Smooth muscle cell of bladder (primary cell): ENCODE measurements at places on chromosomes 1 and 21. TPM values are rescaled to one million over a fixed set of nuclear protein-coding genes. Genes with fewer than 3 reads are reported as not detected.

Gene CENPS
- total RNA-seq, result 11.2 and 15.2 TPM in 2 replicates

Gene DCAF6
- 59.7 and 71.6 TPM in 2 replicates for total RNA-seq

Gene CLK2
- total RNA-seq, result 19.9 and 32.4 TPM in 2 replicates

Gene GLIS1
- 0.18 and 0.28 TPM in 2 replicates for total RNA-seq

Gene FCGR2B
- total RNA-seq, result not detected in 2 replicates

Gene VCAM1
- total RNA-seq, result 191 and 648 TPM in 2 replicates

Gene FMN2
- 3.2 and 5.8 TPM in 2 replicates for total RNA-seq

Gene OVAAL
- not detected in 2 replicates for total RNA-seq
